ENCODE measurements at places on chromosomes 12 and 14. TPM values are rescaled to one million over a fixed set of nuclear protein-coding genes. Genes with fewer than 3 reads are reported as not detected.

DNA sequence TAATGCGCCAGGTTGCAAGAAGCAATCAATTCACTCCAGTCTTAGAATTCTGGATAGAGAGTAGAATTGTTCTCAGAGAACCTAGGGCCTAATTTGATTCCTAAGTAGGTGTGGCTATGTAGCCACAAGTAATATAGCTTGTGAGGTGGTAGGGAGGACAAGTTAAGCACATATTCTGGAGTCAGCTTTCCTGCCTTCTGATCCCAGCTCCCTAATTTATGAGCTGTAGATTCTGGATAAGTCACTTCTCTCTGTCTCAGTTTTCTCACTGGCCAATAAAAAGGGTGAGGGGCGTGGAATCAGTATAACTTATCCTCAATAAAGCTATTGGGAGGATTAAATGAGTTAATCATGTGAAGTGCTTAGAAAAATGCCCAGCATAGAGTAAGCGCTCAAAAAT lies 3.0 kb upstream of the SNW1 start:
- DNase-seq: no peak

DNA sequence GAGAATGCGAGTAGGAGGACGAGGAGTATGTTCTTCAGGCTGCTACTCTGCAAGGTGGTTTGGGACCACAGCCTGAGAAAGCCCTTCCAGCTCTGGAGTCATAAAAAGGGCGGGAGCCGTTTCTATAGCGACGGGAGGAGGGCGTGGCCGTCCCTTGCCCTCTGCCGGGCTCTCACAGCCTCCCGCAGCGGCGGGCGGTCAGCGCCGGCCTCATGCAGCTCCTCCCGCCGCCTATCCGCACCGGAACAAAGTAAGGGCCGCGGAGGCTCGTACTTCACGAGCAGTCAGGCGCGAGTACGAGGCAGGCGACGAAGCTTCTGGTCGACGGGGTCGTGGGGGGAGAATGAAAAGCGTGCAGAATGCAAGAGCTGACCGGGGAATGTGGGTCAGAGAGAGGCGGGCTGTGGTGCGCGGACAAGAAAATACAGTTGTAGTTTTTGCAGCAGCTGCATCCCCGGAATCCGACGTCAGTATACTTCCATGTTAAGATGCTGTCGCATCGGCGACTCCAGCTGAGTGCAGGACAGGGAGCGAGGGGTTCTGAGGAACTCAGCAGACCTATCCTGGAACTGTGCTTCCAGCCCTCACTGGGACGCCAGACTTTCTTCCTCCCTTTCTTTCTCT lies at the start of gene DYRK4:
DYRK4 (plus strand) TSS at position 175 of the 624 bp plus-strand sequence; CDS start at position 213, 38 bp downstream.
- DNase-seq: peak; percentile 86

- no peak for DNase-seq
Measured at GRCh38 chr14:72558721-72559120, 335.2 kb downstream of the DPF3 start.

Gene LUM
- polyA plus RNA-seq: 54.1 TPM

GRCh38 chr12:6840330-6840729 lies 395 bp upstream of the GNB3 start:
- no peak for DNase-seq

Gene ACOT4
- 3.5 TPM for polyA plus RNA-seq

Gene FAM186B
- 1.1 TPM for polyA plus RNA-seq

DNA sequence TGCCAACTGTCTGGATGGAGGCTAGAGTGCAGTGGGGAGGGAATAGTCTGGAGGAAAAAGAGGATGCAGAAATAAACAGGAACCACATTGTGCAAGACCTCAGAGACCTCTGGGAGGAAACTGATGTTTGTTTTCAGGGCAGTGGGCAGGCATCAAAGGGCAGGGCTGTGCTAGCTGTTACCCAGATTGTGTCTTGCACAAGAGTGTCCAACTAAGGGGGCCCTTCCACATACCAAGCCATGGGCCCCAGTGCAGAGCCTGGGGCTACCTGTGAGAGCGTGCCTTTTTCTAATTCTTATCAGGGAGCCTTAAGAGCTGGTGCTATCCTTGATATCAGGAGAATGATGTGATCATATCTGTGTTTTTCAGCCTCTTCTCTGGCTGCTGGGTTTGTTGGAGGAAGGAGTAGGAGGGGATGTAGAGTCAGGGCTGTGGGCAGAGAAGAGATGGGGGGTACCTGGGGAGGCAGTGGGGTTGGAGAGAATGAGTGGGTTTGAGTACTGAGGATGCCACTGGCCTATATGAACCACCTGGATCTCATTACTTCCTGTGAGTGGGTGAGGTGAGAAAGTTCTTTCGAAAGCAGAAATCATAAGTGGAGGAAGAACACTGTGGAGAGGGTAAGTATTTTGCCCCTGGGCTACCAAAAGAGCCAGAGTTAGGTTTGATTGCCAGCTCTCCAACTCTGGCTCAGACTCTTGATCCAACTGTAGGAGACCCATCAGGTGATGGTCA lies 259.2 kb upstream of the CRY1 start:
- DNase-seq: no peak

Gene NAB2
- 53.9 TPM for polyA plus RNA-seq

DNA sequence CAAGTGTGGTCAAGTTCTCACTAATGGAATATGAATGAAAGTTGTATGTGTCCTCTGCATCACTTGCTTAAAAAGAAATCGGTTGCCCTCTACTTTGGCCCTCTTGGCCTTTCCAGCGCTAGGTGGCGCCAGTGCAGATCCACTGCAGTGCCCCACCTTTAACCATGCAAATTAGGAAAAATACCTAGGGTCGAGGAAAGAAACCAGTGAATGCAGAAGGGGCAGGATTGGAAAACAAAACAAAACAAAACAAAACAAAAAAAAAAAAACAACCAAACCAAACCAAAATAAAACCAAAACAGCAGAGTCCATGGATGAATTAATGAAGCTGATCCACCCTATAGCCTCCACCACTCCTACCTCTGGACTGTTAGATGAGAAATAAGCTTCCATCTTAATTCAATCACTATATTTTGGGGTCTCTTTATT lies 12.9 kb upstream of the NEMF start:
- peak; percentile 63 for DNase-seq

Gene CLEC9A
- polyA plus RNA-seq: 0.39 TPM

Gene TAS2R50
- polyA plus RNA-seq: 0.20 TPM

Gene CCDC197
- not detected for polyA plus RNA-seq

DNA sequence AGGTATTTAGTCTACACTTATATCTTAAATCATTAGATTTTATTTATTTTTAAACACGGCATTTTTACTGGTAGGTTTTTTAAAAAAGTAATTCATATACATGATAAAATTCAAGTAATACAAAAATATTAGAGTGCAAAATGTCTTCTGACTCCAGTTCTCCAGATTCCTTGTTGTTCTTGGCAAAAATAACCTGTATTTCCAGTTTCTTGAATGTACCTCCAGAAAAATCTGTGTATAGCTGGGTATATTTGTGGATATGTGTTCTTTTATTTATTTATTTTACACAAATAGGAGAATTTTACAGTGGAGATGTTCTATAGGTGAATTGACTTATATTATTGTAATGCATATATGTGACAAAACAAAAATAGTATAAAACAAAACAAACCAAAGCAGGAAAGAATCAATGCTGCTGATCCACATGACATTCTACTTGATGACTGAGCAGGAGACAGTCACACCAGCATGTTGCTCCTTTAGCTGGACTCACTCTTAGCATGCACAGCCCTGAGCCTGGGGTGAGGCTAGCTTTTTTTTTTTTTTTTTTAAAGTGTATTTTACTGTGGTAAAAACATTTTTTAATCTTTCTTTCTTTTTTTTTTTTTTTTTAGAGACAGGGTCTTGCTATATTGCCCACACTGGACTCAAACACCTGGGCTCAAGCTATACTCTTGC lies 42.2 kb upstream of the SLC38A2 start:
- DNase-seq: no peak

DNA sequence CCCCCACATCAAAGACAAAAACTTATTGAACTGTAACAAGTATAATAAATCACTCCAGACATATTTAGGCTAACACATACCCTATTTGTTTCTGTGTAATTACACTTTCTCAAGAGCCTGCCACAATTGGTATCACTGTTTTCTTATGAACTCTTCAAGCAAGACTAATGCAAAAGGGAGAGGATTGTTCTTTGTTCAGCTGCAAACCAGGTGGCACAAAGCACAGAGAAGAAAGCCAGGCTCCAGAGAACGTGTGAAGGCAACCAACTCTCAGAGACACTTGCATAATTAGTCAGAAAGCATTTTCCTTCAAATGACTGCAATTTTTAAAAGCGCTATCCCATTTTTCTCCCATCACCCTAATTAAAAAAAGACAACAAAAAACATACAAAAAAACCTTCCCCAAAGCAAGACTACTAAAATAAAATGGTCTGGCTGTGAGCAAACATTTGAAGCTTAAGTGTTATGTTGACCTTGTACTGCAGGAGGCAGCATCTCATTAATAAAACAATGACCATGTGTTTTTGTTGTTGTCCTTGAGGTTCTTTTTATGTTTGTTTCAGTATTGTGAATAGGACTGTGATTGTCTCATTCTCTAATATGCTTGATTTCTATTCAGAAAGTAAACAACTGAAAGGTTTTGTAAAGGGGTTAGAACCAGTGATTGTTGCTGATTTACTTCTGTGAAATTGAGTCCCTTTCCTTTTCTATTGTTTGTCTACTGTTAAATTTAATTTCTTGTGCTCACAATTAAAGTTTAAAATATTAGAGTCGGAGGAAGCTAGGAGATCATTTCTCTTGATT lies 452.7 kb upstream of the PDE3A start:
- peak; percentile 46 for DNase-seq

Gene BEGAIN
- 2.4 TPM for polyA plus RNA-seq

Gene NT5DC3
- polyA plus RNA-seq: 4.5 TPM

- no peak for DNase-seq
Measured at GRCh38 chr14:91230397-91231035, 14.0 kb downstream of the GPR68 start.

Gene PLA2G1B
- 0.86 TPM for polyA plus RNA-seq

- no peak for DNase-seq
Measured at GRCh38 chr12:46491548-46491947, 119.0 kb upstream of the SLC38A2 start.

DNA sequence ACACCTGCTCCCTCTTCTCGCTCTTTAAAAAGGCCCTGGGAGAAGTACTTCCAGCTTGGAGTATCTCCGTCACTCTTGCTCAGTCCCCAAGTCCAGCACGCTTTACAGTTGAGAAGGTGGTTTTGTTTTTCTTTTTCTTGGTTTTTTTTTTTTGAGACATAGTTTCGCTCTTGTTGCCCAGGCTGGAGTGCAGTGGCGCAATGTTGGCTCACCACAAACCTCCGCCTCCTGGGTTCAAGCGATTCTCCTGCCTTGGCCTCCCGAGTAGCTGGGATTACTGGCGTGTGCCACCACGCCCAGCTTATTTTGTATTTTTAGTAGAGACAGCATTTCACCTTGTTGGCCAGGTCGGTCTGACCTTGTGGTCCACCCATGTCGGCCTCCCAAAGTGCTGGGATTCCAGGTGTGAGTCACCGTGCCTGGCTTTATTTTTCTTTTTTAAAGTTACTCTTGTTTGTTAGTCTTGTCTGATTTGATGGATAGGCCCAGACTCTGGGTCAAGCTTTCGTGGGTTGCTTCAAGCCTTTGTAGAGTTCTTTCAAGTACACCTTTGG lies 1.9 kb downstream of the TDRD9 start:
- DNase-seq: no peak

DNA sequence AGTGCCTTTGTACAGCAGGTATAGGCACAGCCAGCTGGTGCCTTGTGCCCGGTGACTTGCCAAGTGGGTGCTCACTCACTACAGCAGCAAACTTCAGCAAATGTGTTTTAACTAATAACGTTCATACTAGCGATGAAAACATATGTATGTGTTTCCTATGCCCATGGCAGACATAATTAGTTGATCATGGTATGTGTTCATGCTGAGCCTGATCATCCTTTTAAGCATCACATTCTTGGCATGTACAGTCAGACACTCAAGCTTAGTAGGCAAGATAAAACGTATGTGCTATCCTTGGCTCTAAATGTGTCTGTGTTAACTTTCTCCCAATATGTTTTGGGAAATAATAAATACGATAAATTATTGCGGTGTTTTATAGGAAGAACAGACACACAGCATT lies 55.6 kb downstream of the RASSF8 start:
- DNase-seq: no peak

DNA sequence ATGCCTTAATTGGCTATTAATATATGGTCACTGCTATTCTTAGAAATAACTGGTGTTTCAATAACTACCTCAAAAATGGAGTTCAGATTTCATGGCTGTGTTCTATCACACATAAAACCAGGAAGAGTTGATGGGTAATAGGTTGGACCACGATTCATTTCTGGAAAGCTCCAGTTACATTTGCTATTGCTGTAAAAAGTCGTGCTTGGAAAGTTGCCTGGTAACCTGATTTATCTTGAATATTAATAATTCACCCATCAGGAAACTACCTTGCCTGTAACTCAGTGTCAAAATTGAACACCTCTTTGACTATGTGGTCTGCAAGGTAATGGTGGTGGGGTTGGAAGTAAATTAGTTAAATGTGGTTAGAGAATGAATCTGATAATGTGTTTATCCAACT lies 104.7 kb upstream of the IFNG-AS1 start:
- no peak for DNase-seq

DNA sequence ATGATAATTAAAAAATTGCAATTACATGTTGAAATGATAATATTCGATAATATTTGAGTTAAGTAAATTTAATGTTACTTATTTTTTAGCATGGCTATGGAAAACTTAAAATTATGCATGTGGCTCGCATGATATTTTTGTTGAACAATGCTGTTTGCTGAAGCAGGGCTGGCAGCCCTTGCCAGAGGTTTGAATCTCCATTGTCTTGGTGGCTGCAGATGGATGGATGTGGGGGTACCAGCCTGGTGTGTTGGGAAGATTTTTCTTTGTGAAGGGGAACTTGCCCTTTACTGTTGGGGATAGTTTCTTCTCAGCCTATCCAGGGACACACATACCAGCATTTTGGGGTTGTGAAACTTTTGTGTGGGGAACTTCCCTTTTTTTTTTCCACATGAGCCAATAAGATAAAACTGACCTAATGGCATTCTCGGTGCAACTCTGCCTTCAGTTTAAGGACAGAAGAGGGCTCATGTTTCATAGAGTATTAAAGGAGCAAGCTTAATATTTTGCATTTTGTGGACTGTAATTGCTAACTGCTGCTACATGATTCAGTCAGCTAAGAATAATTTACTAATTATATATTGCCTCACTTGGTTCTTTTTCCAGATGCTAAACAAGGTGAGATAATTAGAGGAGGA lies 8.8 kb downstream of the RASSF3 start:
- no peak for DNase-seq

GRCh38 chr12:29943683-29944082 lies 159.9 kb upstream of the TMTC1 start:
- no peak for DNase-seq

DNA sequence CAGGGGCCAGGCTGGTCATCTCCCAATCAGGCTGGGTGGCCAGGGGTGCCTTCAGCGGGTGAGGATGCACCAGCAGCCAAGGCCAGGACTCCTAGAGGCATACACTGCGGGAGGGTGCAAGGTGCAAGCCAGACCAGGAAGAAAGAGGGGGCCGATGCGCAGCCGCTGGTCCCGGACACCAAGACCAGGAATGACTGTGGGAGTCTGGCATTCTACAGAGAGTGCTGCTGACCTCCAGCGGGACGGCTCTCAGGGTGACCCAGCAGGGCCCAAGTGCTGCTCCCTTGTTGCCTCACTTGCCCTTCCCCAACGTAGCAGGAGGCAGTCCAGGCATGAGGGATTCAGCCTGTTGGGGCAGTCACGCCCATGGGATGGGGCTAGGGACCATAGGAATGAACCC lies 35.8 kb downstream of the DEGS2 start:
- DNase-seq: no peak

GRCh38 chr12:27336282-27336653 lies 3.6 kb downstream of the BMAL2 start:
- no peak for DNase-seq

Gene ADAMTS20
- 0.81 TPM for polyA plus RNA-seq

GRCh38 chr12:71641390-71641789 lies 22.3 kb downstream of the ZFC3H1 start:
- no peak for DNase-seq

Gene NINJ2
- polyA plus RNA-seq: 0.89 TPM

Gene DLK1
- 5.2 TPM for polyA plus RNA-seq

Measured in renal cortex interstitium (tissue), 15 donors.